Spinal cord (tissue), 10 donors: ENCODE measurements at places on chromosomes 1 and 21. TPM values are rescaled to one million over a fixed set of nuclear protein-coding genes. Genes with fewer than 3 reads are reported as not detected.

ZMYND12 gene
- 1.3 TPM for total RNA-seq

DNA sequence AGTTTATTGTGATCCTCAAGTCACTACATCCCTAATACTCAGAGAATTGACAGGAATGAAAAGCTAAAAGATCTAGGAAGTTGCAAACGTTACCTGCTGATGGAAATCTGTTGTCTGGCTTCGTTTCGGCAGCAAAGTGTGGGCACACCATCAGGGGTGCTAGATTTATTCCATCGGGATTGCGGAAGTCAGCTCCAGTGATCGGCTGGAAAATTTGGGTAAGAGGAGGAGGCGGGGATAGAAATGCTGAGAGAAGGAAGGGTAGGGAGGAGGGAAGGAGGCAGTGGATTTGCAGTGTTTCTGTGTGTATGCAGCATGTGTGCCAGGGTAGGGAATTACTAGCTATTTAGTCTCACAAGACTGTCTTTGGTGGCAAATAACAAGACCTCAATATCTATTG lies at the start of gene CTSK:
TSS of gene CTSK (minus strand) at position 140 of the 400 bp plus-strand sequence. CDS start 1,455 bp downstream, outside the sequence.
- no peak for DNase-seq
- peak within 1 kb of the TSS; percentile 36 for H3K27ac ChIP-seq
- no peaks in the 10 kb centered on the region for H3K4me1 ChIP-seq
- peak within 1 kb of the TSS; percentile 35 for H3K4me3 ChIP-seq

- no peak overlapping the region for H3K27ac ChIP-seq
- peaks cover 3% of the 10 kb centered on the region for H3K4me1 ChIP-seq
- peaks cover 10% of the 10 kb centered on the region for H3K36me3 ChIP-seq
- no peaks in the 10 kb centered on the region for H3K27me3 ChIP-seq
- DNase-seq: peak; percentile 44
These were observed 272.1 kb downstream of the ZNF648 start for GRCh38 chr1:181789395-181789794.

DNA sequence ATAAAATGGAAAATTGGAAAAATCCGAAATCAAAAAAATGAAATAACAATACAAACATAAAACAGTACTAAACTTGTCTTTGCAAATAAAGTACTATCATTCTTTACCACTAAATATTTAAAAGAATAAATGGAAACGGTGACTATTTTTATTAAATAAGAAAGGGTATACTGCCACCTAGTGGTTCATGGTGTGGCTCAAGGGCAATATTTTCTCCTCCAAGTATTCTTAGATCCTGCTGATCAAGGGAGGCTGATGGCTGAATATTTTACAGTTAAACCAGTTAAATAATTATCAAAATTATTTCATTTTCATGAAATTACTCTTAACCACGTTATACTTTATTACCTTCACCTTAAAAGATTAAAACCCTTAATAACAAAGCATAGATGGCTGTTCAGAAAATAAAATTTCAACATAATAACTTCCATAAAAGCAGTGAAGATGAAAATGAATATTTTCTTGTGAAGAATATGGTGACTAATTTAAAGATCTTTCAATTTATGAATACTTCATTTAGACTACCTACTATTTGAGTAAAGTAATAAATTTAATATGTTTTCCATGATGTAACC lies 1793.9 kb downstream of the NCAM2 start:
- peak; percentile 41 for DNase-seq
- no peak overlapping the region for H3K4me3 ChIP-seq
- no peaks in the 10 kb centered on the region for H3K36me3 ChIP-seq
- no peak overlapping the region for H3K27ac ChIP-seq
- H3K27me3 ChIP-seq: no peaks in the 10 kb centered on the region
- no peaks in the 10 kb centered on the region for H3K4me1 ChIP-seq

DNA sequence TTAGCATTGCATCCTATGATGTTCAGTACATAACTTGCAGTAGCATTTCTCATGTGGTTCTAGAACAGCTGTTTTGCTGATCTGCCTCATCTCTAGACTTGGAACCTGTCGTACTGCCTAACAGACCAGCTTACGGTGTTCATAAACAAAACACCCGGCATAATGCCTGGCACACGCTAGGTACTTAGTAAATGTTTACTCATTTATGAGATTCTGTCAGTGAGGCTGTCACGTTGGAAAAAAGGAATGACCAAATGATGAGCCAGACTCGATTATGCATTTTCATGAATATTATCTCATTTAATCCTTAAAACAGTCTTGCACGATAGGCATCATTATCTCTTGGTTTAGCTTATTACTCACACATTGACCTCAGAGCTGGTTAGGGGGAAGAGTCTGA lies 46.4 kb downstream of the CACHD1 start:
- H3K27me3 ChIP-seq: no peaks in the 10 kb centered on the region
- no peak for DNase-seq
- no peaks in the 10 kb centered on the region for H3K36me3 ChIP-seq

GRCh38 chr1:204826970-204827369 lies 43.7 kb upstream of the NFASC start:
- H3K36me3 ChIP-seq: no peaks in the 10 kb centered on the region
- H3K4me3 ChIP-seq: no peak overlapping the region
- no peak for DNase-seq

- H3K27me3 ChIP-seq: no peaks in the 10 kb centered on the region
- no peaks in the 10 kb centered on the region for H3K4me1 ChIP-seq
- H3K4me3 ChIP-seq: no peak overlapping the region
- no peak overlapping the region for H3K27ac ChIP-seq
- no peak for DNase-seq
These were observed 109.7 kb downstream of the TSEN15 start for GRCh38 chr1:184161071-184161698.
